ENCODE measurements at places on chromosomes 7 and 10.

GRCh38 chr7:156777364-156778069, 115.5 kb downstream of the LMBR1 start:
- peak; percentile 47 for DNase-seq

DNA sequence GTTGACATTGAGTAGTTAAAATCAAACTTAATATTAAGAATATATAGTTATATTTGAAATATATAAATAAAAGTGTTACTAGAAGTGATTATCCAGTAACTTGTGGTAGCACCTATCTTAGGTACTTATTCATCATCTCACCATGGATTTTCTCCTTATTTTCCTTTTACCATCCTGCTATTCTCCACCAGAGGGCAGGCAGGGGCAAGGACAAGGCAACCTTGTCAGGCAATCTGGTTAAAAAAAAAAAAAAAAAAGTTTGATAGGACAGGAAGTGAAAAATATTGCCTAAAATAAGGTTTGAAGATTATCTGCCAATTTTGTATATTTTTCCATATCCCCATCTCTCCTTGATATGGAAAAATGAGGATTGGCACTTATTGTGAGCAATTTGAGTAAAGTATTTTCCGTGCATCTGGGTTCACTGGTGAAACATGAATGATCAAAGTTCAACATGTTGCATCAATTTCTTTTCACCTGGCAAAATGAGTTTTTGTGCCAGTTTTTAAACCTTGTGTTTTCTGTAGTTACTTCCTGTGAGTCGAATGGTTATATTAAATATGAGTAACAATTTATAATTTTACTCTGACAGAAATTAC, 256.7 kb downstream of the AGMO start:
- DNase-seq, result no peak

DNA sequence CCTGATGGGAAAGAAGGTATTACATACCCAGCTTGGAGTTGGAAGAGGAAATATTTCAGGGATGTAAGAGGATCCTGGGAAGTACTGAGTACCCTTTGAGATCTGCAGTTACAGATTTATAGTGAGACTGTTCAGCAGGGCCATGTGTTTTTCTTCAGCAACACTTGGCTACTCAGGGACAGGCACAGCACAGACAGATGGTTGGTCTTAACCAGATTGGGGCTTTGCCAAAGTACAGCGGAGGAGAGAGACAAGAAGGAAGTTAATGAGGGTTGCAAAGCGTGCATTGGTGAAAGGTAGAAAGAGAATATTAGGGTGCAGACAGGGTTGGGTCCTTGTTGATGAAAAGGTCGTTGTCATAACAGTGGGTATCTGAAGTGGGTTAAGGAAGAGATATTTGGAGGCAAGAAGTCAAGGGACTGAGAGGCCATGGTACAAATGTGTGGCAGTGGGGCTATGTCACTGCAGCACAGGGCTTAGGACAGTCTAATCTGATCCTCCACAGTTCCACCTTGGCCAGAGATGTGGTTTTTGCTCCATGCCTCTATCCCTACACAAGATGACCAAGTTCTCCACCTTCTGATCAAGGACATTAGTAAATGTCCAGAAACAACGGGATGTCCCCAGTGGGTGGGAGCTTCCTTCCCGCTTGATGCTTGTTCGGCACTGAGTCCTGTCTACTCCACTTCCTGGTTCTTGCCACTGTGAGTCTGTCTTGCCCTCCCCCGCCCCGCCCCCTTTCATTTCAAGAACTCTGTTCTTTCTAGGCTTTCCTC, 18.9 kb upstream of the DNAJC1 start:
- DNase-seq, result no peak

- DNase-seq, result no peak
Measured at GRCh38 chr7:132145466-132145865, 430.8 kb downstream of the PLXNA4 start.

GRCh38 chr7:142349670-142350405, 92.0 kb upstream of the PRSS58 start:
- DNase-seq, result no peak

DNA sequence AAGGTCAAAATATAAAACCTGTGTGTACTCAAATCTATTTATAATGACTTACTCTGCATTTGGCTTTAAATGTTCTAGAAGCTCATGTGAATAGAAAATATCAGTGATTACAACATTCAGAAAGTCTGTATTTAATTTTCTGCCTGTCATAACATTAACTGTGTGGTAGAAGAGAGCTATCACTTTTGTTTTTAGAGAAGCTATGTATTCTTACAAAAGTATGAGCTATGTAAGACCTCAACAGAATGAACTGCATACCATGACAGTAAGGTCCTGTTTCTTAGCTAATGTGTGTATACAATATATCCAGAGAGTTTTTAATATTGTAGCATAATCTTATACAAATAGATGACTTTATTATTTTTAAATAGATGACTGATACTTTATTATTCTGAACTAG, 61.5 kb downstream of the PTN start:
- DNase-seq, result no peak

DNA sequence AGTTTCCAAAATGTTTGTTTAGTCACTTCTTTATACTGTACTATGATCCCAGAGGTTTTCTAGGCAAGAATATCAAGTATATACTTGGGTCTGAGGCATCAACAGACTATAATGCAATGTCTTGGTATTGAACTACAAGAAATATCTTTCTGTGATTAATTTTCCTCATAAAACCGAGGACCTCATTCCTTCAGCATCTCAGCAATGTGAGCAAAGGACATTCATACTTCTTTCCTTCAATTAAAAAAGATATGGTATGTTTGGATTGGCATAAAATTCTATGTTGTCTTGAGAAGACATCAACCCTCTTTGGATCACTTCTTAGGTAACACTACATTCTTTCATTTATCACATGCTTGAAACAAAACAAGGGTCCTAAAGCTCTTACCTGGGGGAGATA, 524.5 kb downstream of the PHTF2 start:
- no peak for DNase-seq

GRCh38 chr10:86372119-86372783, 5.7 kb upstream of the GRID1 start:
- no peak for DNase-seq

GRCh38 chr7:36021917-36022550, 131.0 kb upstream of the EEPD1 start:
- DNase-seq, result no peak

DNA sequence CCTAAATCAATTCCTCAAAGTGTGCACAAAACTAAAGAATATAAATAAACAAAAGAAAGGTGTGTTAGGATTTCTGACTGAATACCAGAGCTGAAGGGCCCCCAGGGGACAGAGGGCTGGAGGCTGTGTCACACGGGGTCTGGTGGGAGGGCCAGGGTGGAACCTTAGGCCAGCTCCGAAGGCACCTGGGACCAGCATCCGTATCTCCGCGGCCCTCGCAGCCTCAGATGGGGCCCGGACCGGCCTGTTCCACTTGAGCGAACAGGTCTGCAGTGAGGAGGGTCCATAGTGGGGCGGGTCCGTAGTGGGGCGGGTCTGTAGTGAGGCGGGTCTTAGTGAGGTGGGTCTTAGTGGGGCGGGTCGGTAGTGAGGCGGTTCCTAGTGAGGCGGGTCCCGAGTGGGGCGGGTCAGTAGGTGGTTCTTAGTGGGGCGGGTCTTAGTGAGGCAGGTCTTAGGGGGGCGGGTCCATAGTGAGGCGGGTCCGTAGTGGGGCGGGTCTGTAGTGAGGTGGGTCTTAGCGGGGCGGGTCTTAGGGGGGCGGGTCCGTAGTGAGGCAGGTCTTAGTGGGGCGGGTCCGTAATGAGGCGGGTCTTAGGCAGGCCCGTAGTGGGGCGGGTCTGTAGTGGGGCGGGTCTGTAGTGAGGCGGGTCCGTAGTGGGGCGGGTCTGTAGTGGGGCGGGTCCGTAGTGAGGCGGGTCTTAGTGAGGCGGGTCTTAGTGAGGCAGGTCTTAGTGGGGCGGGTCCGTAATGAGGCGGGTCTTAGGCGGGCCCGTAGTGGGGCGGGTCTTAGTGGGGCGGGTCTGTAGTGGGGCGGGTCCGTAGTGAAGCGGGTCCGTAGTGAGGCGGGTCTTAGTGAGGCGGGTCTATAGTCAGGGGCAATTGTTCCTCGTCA, 15.1 kb downstream of the GPR146 start:
- no peak for DNase-seq

Measured in naive thymus-derived CD4-positive, alpha-beta T cell (primary cell).